ENCODE measurements at places on chromosomes 3 and 15.

GRCh38 chr3:191005790-191006189 is 143.3 kb upstream of the GMNC start:
- DNase-seq = no peak

- DNase-seq = no peak
Observed at GRCh38 chr15:85788771-85789495, 5.8 kb downstream of the KLHL25 start.

DNA sequence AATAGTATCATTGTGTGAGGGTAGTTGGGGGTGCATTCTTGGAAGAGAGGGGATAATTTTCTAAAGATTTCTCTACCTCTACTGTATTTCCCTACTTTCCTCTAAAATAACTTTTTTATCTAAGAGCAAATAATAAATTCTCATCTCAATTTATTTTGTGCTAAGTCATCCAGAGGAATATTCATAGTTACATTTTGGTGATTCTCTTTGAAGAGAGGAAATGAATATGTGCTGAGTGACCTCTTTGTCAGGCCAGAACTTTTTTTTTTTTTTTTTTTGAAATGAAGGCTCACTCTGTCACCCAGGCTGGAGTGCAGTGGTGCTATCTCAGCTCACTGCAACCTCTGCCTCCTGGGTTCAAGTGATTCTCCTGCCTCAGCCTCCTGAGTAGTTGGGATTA is 15.1 kb upstream of the CCDC80 start:
- DNase-seq = no peak

DNA sequence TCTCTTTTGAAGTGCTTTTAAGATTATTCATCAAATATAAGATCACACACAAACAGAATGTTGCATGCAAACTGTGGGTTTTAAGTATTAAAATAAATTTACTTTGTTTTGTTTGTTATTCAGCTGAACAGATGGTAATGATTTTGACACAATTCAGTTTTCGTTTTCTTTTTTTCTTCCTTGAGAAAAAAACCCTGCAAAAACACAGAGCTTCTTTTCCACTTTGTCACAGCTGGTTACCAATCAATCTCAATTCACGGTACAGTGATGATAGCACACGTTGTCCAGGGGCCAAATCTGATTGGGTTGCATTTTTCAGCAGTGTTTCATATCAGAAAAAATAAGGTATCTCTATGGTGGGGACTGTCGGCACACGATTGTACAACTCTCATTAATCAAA is 473.6 kb downstream of the ROBO2 start:
- DNase-seq = no peak

GRCh38 chr3:128351546-128351945 is 115.1 kb downstream of the DNAJB8 start:
- DNase-seq = no peak

GRCh38 chr3:195093731-195094130 is 177.2 kb downstream of the XXYLT1 start:
- DNase-seq = no peak

DNA sequence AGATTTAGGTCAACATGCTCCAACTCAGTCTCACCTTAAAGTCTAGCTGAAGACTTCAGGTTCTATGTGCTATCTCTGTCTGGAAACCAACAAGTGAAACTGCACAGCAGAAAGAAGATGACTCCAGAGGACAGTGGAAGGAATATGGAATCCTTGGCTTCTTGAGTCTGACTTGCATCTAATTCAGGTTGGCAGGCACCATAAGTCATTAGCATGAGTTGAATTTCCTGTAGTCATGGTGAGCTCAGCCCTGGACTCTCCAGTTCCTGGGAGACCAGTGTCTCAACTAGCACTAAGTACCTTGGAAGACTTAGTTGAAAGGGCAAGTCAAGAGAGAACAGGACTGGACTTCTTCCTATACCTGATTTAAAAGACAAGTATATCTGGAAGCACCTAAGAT is 129.7 kb downstream of the DTWD1 start:
- no peak for DNase-seq

GRCh38 chr15:79702621-79703020 is 194.2 kb downstream of the MTHFS start:
- no peak for DNase-seq

- peak; percentile 43 for DNase-seq
Observed at GRCh38 chr3:98657457-98657856, 64.0 kb upstream of the CPOX start.

DNA sequence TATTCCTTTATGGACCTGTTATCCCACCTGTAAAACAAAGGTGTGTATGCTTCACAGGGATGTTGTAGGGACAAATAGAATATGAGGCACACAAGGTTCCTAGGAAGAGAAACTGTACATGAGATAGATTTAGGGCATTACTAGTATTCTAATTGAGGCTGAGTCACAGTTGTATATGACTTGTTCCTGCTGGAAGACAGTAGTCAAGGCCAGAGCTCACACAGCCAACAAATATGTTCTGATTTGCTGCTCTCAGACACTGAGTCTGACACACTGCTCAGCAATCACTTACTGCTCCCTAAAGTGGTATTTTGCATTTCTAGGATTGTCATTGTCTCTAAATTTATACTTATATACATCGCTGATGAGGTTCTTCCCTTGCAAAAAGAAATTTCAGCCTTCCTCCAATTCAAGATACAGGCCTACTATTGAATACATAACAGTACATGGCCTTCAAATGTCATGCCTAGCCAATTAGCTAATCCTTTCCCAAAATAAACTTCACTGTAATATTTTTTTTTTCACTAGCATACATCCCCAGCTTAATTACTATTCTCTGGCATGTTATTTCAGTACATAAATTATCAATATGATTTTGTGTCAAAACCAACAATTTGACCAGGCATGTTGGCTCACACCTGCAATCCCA is 69.8 kb downstream of the TIGIT start:
- no peak for DNase-seq

- no peak for DNase-seq
Observed at GRCh38 chr3:26422415-26422814, 200.2 kb upstream of the LRRC3B start.

DNA sequence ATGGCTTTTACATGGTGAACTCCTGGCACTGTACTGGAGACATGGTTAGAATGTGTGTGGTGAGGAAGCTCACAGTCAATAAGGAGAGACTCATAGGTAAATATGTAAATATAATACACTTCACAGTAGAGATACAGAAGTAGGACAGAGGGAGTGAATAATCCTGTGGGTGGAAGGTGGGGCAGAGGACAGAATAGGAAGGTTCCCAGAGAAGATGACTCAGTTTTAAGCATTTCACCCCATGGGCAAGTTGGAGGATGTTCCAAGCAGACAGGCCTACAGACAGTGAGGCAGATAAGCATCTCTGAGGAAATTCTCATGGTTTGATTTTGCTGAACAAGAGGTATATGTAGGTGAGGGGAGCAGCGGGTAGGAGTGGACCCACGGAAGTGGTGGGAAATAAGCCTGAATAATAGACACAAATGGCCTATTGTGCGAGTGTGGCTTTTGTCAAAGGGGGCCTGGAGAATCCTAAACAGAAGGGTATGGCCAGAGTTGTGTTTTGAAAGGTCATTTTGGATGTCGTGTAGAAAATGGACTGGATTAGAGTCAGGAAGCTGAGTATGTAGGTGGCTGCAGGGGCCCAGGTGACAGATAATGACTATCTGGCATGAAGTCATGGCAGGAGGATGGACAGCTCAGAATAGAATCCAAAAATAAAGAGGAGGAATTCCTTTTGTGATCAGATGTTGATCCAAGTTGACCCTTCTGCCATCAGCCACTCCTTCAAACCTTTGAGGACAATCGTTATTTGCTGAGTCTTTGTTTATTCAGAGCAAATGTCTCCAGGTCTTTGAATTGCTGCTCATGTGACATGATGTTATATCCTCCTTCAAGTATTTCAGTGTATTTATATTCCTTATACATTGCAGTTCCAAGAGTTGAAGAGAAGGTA is 97.3 kb upstream of the THRB start:
- no peak for DNase-seq

GRCh38 chr3:123267821-123268220 is 66.1 kb downstream of the SEC22A start:
- no peak for DNase-seq

DNA sequence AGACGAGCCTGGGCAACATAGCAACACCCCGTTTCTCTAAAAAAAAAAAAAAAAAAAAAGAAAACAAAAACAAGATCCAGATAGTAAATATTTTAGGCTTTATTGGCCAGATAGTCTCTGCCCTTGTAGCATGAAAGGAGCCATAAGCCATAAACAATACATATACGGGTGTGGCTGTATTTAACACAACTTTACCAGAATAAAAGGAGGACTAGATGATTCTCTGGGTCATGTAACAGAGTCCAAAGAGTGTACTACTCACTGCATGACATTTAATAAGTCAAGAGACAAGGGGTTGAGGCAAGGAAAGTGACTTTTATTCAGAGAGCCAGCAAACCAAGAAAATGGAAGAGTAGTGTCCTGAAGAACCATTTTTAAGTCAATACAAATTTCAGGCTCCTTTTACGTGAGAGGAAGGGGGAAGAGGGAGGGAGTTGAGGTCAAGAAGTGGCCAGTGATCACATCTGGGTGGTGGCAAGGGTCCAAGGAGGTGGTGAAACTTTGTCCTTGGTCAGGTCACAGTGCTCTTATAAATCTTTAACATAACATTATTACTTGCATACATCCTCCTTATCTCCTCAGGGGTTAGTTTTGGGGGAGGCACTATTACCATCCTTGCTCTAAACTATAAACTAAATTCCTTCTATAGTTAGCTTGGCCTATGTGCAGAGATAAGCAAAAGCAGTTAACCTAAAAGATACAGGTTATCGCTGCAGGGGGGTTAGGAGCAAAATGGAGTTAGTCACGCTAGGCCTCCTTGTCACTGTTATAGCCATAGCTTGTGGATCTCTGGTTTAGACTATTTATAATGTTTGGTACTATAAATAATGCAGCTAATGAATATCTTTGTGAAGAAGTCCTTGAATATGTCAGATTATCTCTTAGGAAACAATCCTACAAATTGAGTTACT is 46.1 kb downstream of the METTL6 start:
- DNase-seq = no peak

- DNase-seq = no peak
Observed at GRCh38 chr3:172167892-172168648, 128.7 kb downstream of the FNDC3B start.

- DNase-seq = no peak
Observed at GRCh38 chr3:171838218-171838720, 4.9 kb upstream of the TMEM212 start.

GRCh38 chr15:43748376-43748775 is 2.1 kb downstream of the PDIA3 start:
- no peak for DNase-seq
